Urothelium cell line (cell line): ENCODE measurements at places on chromosomes 7 and 10.

- DNase-seq, result no peak
Measured at GRCh38 chr10:49389361-49389933, 6.4 kb downstream of the DRGX start.

DNA sequence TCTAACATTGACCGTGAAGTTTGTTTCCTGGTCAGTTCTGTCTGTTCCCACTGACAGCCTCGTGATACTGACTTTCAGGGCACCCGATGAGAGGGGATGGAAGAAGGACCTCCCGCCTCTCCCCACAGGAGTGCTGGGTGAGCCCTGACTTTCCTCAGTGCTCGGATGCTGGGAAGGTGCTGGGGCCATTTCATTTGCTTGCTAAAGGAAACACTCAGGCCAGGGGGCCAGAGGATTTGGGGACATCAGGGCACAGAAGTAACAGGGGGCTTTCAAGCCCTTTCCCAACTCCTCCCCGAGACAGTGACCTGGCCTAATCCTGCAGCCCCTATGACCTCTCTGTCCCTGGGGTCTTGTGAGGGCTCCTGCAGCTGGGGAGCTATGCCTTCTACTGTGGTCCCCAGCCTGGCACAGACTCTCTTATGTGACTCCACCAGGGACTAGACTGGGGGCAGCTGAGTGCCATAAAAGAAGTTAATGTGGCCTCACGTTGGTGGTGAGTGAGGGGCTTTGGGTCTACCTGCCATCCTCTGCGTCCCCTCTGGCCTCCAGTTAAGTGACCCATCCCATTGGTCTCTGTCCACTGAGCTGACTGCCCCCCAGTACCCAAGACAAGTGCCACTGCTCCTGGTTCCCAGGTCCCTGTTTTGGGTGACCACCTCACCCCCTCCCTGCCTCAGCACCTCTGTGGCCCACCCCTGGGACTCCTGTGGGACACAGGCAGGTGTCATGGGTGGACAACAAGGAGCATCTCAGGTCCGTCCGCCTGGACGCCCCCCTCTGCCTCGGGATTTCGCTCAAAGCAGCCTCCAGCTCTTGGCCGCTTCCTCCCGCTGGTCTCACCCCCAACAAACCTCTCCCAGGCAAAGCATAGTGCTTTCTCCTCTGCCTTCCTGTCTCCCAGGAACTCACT lies 33.4 kb upstream of the HSPA12A start:
- no peak for DNase-seq

DNA sequence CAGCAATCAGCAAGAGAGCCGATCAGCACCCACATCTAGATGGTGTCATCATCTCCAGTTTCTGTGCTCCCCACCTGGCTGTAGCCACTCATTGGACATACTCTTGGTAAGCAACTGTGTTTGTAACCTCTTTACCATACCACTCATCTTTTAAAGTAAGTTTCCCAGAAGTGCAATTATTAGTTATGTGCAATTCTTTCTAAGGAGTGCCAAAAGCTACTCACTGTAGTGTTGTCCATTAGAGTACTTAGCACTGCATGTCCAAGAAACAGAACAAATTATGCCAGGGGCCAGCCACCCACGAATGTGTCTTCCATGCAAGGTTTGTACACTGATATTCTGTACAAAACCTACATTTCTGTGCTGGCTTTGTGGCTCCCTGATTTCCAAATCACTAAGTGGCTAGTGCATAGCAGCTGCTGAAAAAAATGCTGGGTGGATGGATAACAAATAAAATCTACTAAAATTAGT lies 131.9 kb downstream of the SRPK2 start:
- no peak for DNase-seq

DNA sequence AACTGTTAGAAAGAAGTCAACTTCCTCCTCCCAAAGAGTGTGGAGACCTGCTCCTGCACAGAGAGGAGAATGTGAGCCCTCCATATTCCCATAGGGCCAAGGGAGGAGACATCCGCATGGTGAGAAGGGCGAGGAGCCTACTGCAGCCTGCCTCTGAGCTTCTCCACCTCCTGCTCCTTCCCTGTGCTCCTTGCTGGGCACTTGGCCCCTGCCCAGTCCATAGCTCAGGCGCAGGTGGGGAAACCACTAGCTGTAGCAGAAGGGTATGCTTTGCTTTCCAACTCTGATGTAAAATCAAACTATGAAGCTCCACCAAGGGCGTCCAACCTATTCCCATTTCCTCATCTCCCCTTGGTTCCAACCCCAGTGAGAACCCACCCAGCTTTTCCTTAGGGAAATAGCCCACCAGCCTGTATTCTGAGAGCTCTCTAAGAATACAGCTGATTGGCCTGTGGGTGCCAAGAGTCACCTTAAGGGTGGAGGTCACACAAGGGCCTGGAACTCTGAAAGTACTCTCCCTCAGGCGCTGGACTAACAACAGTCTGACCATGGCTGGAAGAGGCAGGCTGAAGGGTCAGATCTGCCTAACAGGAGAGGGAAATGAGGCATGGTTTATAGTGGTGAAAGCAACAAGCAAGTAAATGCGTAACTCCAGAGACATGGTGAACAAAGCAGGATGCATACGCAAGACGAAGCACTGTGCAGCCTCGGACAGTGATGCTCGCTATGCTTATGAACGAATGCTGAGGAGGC lies 13.9 kb downstream of the ZNF488 start:
- no peak for DNase-seq

DNA sequence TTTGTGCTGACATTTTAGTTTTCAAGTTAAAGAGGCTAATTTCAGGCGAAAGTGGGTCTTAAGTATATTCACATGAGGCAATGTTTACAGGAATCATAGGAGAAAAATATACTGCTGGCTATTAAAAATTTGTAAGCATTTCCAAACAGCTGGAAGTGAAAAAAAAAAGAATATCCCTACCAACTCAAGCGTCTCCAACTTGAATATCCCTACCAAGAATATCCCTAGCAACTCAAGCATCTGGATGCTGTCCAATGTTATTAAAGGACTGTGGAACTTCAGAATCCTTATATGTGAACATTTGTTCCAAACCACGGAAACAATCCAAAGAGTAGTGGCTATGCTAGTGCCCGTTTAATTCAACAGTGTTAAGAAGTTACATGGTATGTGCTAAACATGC lies 1303.0 kb downstream of the GATA3 start:
- DNase-seq, result no peak
